ENCODE measurements at places on chromosomes 3 and 15.
A peak's percentile ranks its signal among the peaks of the same experiment; 100 is the strongest.

GRCh38 chr3:154660811-154661210 lies 230.8 kb upstream of the GPR149 start:
- ATAC-seq, result no peak

GRCh38 chr15:89836267-89837133 lies 21.8 kb upstream of the ANPEP start:
- peak; percentile 77 for ATAC-seq

DNA sequence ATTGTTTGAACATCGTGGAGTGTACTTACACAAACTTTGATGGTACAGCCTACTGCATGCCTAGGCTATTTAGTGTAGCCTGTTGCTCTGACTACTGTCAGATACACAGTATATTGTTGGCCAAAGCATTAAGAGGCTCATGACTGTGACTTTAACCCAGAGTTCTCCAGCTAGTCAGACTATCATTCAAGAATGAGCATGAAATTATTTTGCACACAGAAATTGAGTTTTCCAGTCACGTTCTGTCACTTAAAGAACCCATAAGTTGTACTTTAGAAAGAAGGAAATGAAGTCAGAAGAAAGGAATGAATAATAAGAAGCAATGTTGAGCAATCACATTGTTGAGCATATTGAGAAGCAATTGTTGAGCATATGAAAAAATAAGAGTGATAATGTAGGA lies 37.6 kb upstream of the SLC22A13 start:
- no peak for ATAC-seq

GRCh38 chr15:88166082-88166993 lies 90.2 kb downstream of the NTRK3 start:
- no peak for ATAC-seq

DNA sequence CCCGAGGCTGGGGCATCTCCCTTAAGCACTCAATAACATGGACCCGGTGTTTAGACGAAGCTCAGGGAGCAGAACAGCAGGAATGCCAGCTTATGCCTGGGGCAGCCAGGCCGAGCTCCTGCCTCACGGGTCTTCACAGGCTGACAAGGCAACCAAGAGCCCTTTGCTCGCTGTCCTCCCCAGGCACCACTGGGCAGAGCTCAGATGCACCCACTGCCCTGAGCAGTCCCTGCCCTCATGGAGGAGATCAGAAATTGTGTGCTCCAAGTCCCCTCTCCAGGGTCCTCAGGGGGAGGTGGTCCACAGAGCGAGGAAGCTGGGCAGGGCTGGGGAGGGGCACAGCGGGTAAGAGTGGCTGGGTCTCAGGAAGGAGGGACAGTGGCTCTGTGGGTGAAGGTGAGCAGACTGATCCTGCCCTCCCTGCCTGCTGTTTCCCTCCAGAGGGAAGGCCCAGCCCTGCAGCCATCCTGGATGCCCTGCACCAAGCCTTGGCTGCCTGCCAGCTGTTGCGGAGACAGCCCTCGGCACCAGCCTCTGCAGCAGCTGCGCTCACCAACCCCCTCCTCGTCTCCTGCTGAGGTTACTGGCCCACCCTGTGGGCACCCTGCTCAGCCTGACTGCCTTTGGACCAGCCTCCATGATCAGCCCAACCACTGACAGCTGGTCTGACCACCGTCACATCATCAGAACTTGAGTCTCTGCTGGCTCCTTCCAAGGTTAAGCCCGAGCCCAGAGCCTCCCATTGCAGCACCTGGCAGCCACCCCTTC lies 21.1 kb upstream of the GP9 start:
- no peak for ATAC-seq

DNA sequence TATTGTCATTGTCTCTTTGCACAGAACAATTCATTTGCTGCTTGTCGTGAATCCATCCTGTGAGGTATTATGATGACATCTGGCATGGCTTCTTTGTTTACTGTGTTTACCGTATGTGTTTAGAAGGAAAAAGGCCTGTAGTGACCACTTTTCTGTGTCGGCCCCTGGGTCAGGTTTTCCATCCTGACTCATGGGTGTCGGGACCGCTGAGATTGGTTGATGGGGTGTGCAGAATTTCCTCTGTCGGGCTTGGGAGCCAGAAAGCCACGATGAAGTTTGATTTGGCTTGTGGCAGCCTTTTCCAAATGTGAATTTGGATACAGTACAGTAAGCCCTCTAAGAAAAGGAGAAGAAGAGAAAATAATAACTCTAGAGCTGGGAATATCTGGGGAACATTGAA lies 113.5 kb downstream of the FNDC3B start:
- peak; percentile 35 for ATAC-seq

GRCh38 chr3:18010001-18010400 lies 267.6 kb upstream of the TBC1D5 start:
- no peak for ATAC-seq

Data from gastroesophageal sphincter (tissue), 4 donors.